Pericardium fibroblast (primary cell): ENCODE measurements at places on chromosomes 13 and 19. TPM values are rescaled to one million over a fixed set of nuclear protein-coding genes. Genes with fewer than 3 reads are reported as not detected.

Gene CEACAM4
- total RNA-seq: not detected in 2 replicates

Gene PCDH20
- total RNA-seq: under 0.01 TPM in 1 of 2 replicates, not detected in the other

Gene ZNF155
- 5.0 and 6.3 TPM in 2 replicates for total RNA-seq

Gene C19orf85
- not detected in 2 replicates for total RNA-seq

Gene LYPD3
- 1.3 TPM in 1 of 2 replicates, not detected in the other for total RNA-seq

Gene ZNF763
- 0.85 and 1.6 TPM in 2 replicates for total RNA-seq

Gene LMTK3
- total RNA-seq: not detected in 2 replicates

Gene PRSS57
- total RNA-seq: not detected in 2 replicates

Gene KLK2
- total RNA-seq: not detected in 2 replicates

Gene NAXD
- 17.6 and 20.4 TPM in 2 replicates for total RNA-seq

Gene KLF1
- not detected in 2 replicates for total RNA-seq

Gene C19orf25
- 33.8 and 60.8 TPM in 2 replicates for total RNA-seq

Gene CCDC194
- total RNA-seq: not detected in 2 replicates

Gene SULT2A1
- not detected in 2 replicates for total RNA-seq

Gene C5AR2
- total RNA-seq: under 0.01 and 2.3 TPM in 2 replicates

Gene DACH1
- total RNA-seq: under 0.01 and 0.09 TPM in 2 replicates

Gene CD37
- total RNA-seq: not detected in 2 replicates

Gene KRTDAP
- not detected in 2 replicates for total RNA-seq

Gene PPM1N
- 1.3 and 2.6 TPM in 2 replicates for total RNA-seq

Gene PSENEN
- 39.8 and 52.0 TPM in 2 replicates for total RNA-seq

Gene EEF2
- 3,007 and 5,415 TPM in 2 replicates for total RNA-seq

Gene PSG5
- total RNA-seq: not detected in 2 replicates

Gene ZNF284
- total RNA-seq: 1.8 and 1.9 TPM in 2 replicates

Gene HCN2
- 3.9 and 4.6 TPM in 2 replicates for total RNA-seq

Gene GRK1
- total RNA-seq: not detected in 2 replicates

Gene GGN
- 0.23 and 0.43 TPM in 2 replicates for total RNA-seq

Gene ELF1
- total RNA-seq: 28.6 and 40.8 TPM in 2 replicates
